Fibroblast of skin of back (primary cell): ENCODE measurements at places on chromosomes 7 and 10.
A peak's percentile ranks its signal among the peaks of the same experiment; 100 is the strongest.

DNA sequence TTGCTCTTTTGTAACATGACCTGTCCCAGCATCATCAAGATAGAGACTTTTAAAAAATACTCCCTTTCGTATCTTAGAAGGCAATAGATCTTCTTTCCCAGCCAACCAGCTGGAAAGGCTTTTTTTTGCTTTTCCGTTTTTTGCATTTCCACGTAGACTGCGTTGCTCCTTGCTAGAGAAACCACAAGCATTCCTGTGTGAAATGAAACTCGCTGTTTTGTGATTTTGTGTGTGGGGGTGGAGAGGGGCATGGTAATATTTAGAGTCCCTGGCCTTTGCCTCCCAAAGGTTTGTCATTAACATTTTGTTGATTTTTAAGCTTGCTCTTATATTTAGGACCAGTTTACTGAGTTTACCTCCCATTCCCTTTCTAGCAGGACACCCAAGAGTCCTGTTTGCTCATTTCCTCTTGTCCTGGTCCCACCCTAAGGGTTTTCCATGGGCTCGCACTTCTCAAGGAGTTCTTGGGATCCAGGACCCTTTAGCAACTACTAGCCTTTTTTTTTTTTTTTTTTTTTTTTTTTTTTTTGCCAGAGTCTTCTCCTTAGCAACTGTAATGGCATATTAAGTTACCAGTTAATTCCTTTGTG lies 243.6 kb downstream of the BICC1 start:
- peak; percentile 61 for DNase-seq

DNA sequence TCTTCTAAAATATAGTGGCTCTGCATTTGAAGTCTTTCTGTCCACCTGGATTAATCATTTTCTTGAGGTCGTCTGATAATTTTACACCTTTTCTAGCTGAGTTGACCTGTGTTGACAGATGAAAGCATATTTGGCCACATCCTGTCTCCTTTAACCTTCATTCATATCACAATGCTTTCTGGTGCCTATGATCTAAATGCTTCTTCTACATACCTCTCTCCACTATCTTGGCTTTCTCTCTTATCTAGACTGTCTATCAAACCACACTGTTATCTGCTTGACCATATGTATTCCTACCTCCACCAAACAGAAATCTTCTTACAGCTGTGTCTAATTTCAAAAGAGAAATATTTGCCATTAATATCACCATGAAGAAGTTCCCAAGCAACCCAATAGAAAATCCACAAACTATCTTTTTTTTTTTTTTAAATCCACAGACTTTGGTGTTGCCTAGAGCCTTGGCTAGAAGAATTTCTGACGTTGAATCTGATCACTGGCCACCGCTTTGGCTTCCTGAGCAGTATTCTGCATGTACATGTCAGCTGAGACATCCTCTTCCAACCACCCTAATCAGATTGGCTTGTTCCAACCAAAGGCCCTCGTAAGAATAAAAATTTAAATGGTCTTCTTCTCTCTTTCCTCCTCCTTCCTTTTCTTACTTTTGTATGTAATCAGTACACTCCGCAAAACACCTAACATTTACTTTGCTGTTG lies 66.3 kb upstream of the SP4 start:
- DNase-seq, result no peak

DNA sequence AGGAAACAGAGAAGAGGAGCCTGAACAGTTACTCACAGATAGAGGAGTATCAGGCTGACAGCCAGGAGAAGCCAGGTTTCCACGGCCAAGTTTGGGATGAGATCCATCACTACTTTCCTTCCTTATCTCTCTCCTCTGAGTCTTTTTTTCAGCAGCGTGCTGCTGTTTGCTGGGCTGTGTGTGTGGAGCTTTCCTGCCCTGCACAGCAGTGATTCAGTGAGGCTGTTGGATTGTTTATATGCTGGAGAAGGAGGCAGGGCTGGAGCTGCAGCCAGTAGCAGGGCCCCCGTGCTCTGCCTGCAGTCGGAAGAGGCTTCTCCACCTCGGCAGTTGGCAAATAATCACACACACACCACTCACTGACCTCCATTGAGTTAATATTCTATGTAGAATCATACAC lies at the start of gene CYP3A7:
TSS of gene CYP3A7 (minus strand) at position 210 of the 400 bp plus-strand sequence. CDS start at position 107, 103 bp downstream.
- DNase-seq, result no peak

- DNase-seq, result no peak
Observed at GRCh38 chr10:132019366-132019765, 37.6 kb upstream of the BNIP3 start.

- peak; percentile 97 for DNase-seq
Observed at GRCh38 chr10:4372601-4373000, 453.4 kb upstream of the AKR1E2 start.

- DNase-seq, result peak; percentile 38
Observed at GRCh38 chr7:6705959-6706665, 635 bp downstream of the ZNF12 start.

- DNase-seq, result peak; percentile 91
Observed at GRCh38 chr10:113274176-113274829, 278.6 kb upstream of the HABP2 start.
